NCI-H524 treated with DMSO at 0.1 percent for 48 hours (cell line): ENCODE measurements at places on chromosomes 13 and 19.
A peak's percentile ranks its signal among the peaks of the same experiment; 100 is the strongest.

- no peak for DNase-seq
Measured at GRCh38 chr19:45471111-45471930, 3.5 kb downstream of the FOSB start.

DNA sequence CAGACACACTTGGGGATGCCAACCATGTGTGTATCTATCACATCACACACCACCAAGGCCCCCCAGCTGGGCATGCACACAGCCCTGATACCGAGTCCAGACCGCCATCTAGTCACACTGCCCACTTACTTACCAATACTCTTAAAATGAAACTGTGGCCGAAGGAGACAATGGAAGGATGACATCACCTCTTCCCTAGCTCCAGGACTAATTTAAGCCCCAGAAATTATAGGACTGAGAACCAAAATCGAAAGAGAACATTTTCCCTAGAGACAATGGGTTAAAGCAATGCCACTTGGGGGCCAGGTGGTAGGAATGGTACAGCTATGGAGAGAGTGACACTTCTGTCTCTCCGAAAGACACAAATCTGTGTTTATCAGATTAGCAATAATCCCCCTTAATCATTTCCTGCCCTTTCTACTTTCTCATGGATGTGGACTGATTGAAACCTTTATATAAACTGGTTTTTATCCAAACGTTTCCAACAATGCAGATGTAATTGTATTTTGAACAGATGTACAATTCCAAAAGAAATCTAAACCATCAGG lies 663 bp upstream of the GGACT start:
- peak; percentile 73 for DNase-seq

DNA sequence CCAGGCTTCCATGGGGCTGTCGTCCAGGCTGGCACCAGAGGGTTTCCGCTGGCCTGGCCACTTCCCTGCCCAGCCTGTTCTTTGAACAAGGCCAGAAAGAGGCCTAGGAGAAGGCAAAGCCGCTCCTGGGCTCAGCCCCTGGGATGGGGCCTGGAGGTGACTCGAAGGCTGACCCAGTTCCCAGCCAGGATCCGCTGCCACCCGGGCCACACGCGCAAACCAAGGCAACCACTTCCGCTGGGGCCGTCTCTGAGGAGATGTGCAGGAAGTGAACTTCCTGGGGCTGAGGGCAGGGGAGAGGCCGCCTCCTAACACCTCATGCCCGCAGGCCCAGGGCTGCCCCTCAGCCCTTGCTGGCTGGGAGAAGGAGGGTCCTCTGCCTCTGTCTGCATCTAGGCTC lies 15.2 kb downstream of the PLEKHF1 start:
- DNase-seq: no peak

- DNase-seq: no peak
Measured at GRCh38 chr13:42370229-42370628, 98.3 kb downstream of the AKAP11 start.

GRCh38 chr13:36418022-36418805 lies 14.1 kb upstream of the CCNA1 start:
- no peak for DNase-seq

DNA sequence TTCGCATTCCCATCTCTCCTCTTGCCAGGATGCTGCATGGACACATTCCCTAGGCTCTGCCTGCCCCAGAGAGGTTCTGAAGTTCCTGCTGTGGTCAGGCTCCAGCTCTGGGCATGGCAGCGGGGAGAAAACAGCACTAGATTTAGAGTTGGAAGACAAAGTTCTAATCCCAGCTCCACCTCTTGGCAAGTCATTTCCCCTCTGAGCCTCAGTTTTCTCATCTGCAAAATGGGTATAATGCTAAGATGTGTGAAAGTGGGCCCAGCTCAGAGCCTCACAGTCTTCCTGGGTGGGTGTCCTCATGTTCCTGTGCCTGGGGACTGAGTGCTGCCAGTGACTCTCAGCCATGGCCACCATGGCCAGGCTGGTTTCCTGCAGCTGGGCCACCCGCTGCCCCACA lies 9.6 kb downstream of the PEPD start:
- no peak for DNase-seq

DNA sequence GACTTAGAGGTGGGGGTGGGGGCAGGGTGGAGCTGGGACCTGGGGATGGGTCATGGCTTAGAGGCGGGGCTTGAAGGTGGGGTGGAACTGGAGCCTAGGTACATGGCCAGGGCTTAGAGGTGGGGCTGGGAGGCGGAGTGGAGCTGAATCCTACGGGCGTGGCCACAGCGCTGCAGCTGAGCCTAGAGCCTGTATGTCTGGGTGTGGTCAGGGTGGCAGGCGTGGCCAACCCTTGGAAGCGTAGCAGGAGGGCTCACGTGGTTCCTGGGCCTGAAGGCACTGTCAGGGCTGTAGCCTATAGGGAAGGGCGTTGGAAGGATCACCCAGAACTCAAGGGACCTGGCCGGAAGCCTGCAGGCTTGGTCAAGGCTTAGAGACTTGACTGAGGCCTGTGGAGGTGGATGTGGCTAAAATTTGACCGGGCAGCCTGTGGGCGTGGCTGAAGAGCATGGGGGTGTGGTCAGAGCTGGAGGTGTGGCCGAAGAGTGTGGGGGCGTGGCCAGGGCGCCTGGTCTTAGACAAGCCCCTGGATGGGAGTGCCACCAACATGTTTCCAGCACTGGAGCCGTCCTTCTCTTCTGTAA lies 24.3 kb downstream of the COLGALT1 start:
- DNase-seq: no peak

- no peak for DNase-seq
Measured at GRCh38 chr13:98915563-98915962, 62.3 kb downstream of the DOCK9 start.

- DNase-seq: no peak
Measured at GRCh38 chr19:50204811-50205675, 1.6 kb downstream of the MYH14 start.

DNA sequence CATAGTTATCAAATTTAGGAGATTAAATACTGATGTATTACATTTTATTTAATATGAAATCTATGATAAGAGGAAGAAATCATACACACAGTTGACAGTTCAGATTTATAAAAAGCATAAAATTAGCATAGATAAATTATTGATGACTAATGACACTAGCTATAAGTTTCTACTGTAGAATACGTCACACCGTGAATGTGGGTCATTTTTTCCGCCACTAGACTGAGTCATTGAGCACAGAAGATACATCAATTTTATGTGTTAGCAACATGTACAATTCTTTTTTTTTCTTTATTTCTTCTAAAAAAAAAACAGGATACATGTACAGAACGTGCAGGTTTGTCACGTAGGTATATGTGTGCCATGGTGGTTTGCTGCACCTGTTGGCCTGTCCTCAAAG lies 22.2 kb downstream of the AP2S1 start:
- no peak for DNase-seq

DNA sequence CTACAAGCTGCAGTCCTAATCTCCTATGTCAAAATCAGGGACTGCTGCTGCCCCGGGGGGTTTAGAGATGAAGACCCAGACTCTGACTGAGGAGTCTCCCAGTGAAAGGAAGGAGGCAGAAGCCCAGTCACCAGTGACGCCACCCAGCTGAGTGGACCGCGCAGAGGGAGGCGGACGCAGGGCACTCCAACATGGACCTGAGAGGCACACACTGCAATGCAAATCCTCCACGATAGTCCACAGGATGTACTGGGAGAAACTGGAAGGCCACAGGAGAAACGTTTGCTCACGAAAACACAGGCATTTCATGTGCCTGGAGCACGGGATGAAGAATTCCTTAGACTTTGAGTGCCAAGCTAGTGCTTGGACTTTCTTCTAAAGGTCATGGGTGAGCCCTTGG lies 58.3 kb downstream of the IRS2 start:
- DNase-seq: no peak

DNA sequence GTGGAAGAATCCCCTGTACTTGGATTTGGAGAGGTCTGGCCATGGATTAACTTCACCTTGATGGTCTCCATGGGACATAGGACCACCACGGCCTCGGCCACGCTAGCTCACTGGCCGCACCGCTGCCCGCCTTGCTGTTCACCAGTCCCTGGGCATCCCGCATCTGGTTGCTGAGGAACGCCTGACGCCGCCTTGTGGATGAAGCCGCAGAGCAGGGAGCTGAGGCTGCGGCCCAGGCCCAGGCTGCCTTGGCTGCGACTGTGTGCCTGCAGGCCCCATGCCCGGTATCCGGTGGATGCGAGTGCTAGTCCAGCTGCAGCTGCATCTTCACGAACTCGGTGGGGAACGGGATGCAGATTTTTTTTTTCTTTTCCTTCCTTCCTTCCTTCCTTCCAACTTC lies 1407.1 kb downstream of the UQCRFS1 start:
- DNase-seq: no peak
